ENCODE measurements at places on chromosomes 5 and 9. TPM values are rescaled to one million over a fixed set of nuclear protein-coding genes. Genes with fewer than 3 reads are reported as not detected.

- no peak for DNase-seq
Observed at GRCh38 chr5:93580063-93580926, 724 bp downstream of the NR2F1-AS1 start.

- DNase-seq: no peak
Observed at GRCh38 chr9:90854637-90855175, 53.1 kb downstream of the SYK start.

DNA sequence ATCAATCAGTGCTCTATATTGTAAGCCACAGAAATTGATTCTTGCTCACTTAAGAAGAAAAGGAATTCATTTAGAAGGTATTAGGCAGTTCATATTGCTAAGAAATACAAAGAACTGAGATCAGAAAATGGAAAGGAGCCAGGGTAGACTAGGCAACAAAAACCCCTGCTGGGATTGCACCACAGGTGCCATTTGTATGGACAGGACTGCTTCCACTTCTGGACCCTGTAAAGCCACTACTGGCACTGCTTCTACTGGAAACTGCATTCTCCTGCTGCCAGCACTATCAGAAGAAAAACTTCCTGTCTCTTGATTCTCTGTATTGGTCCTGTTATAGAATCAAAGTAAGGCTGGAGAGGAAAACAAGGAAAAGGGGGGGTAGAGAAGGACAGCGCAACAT lies 45.9 kb downstream of the CERT1 start:
- no peak for DNase-seq

DNA sequence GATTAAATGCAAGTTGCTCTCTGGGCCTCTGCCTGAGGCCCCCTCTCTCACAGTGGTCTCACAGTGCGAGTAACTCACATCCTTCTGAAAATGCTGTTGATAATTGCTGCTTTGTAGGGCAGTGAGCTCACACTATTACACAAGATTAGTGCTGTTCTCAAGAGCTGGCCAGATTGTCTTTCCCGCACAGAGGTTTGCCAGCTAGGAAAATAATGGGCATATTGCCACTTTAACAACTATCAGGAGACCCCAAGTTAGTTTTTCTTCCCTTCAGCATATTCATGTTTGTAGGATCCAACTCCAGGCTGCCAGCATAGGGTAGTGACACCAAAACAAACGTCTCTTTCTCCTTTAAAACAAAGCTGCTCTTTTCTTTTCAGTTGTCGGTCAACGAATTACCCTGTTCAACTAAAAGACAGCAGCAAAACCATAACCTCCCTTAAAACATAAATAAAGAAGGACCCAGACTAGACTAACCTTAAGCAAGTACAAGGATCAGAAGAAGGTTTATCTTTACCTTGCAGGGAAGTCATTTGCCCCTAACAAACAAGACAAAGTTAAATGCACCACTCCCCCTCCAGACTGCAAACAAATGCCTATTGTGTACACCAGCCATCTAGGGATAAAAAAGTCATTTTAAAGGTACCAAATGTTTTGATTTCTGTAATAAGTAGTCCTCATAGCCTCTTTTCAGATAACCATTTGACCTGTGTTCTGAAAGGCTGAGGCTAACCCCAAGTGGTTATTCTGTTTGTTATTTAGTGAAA lies 91.4 kb downstream of the VCAN start:
- DNase-seq: no peak

DNA sequence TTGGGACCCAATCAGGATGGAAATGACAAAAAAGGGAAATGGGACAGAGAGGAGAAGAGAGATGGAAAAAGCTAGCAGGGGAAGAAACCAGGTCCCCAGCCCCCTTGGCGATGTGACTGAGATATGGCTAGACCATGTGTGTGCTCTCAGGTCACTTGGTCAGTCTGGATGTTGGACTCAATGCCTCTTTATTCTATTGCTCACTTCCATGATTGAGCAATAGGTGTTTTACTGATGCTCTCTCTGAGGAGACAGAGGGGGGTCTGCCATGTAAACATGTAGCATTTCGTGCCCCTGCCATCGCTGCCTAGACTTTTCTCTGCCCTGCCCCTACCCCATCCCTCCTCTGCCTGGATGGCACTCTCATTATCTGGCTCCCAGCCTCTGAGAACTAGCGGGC lies 150.6 kb downstream of the DROSHA start:
- no peak for DNase-seq

- DNase-seq: no peak
Observed at GRCh38 chr5:17412760-17413671, 85.0 kb upstream of the TAF11L2 start.

- DNase-seq: peak; percentile 2
Observed at GRCh38 chr9:126156898-126157297, 169.7 kb upstream of the MVB12B start.

DNA sequence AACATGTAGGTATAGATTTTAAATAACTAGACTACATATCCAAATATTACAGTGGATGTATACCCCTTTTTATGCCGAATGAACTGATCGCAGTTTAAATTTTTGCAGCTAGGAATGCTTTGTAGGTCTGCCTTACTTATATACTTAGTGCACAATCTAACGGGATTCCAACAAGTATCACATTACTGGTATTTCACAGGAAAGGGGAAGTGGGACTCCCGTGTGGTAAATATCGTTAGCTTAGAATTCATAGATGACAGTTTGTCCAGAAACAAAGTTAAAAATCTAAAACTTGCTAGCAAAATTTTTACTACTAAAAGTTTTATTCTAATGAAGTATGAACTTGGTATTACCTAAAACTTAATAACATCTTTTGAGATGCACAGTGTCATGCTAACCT lies 193.5 kb upstream of the TLX3 start:
- no peak for DNase-seq

The KIF24 gene
- total RNA-seq: 0.17 TPM

The BTNL3 gene
- total RNA-seq: not detected

- DNase-seq: no peak
Observed at GRCh38 chr5:133977858-133978257, 9.4 kb upstream of the C5orf15 start.

The RMI1 gene
- total RNA-seq: 5.4 TPM

The KIF20A gene
- 32.3 TPM for total RNA-seq

DNA sequence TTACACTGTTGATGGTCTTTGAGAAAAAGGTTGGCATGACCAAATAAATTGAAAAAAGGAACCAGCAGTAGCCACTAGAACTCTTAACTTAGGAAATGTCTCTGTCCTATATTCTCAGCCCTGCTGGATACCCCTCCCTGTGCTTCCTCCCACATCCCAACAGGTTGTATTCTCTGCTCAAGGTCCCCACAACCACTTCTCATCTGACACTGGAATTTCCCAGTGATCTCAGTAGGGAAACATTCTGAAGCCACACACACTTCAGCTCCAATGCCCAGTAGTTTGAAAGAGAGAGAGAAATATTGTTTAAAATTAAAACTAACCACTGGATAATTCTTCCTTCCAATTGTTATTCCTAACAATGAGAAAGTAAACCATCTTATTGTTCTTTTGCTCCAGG lies 30.0 kb upstream of the NREP start:
- no peak for DNase-seq

- DNase-seq: no peak
Observed at GRCh38 chr5:108379722-108380530, 2.0 kb downstream of the FBXL17 start.

GRCh38 chr9:108382310-108382709 lies 473.5 kb downstream of the ACTL7B start:
- no peak for DNase-seq

The SLC45A2 gene
- total RNA-seq: not detected

The MIGA2 gene
- 42.6 TPM for total RNA-seq

DNA sequence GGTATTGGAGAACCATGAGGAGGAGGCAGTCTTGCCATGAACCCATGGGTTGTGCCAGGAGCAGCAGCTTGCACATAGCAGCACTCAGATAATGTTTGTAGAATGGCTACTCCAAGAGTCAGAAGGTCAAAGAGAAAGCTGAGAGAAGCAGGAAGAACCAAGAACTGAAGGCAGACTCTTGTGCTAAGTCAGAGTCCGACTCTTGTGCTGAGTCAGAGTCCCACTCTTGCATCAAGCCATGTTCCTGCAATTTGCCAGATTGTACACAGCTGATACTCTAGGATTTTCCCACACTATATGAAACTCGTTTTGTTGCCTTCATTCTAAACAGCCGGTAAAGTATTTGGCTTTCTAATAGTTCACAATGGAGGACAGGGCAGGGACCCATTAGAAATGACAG lies 26.2 kb upstream of the HSPA9 start:
- no peak for DNase-seq

The IL13 gene
- total RNA-seq: not detected

The CAVIN4 gene
- total RNA-seq: 0.08 TPM

The PCDHGC5 gene
- 1.1 TPM for total RNA-seq

The NR5A1 gene
- total RNA-seq: not detected

GRCh38 chr9:17624571-17624970 lies 45.7 kb downstream of the SH3GL2 start:
- no peak for DNase-seq

DNA sequence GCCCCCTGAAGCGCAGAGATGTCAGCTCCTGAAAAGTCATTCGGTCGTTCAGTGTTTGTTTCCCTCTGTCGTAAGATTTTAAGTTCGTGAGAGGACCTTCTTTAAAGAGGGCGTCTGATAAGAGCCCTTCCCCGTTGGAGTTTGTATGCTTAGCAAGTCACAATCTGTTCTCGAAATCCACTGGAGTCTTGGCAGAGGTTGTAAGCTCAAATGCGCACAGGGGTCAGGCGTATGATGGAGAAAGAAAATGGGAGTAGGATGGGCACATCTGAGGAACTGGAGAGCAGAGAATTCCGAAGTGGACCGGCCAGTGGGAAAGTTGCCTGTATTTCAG lies 710 bp downstream of the HSD17B4 start:
- DNase-seq: no peak

DNA sequence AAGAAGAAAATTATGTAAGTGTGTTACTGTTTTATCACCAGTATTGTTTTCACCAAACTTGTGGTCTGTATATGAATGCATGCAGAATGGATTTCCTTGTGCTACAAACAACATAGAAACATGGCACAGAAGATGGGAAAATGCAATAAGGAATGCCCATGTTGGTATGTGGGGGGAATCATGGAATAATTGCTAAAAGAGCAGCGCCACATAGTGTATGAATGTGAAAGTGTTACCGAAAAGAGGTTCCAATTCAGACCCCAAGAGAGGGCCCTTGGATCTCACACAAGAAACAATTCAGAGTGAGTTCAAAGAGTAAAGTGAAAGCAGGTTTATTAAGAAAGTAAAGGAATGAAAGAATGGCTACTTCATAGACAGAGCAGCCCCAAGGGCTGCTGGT lies 26.4 kb upstream of the TYRP1 start:
- DNase-seq: no peak

The ROR2 gene
- total RNA-seq: 0.84 TPM

DNA sequence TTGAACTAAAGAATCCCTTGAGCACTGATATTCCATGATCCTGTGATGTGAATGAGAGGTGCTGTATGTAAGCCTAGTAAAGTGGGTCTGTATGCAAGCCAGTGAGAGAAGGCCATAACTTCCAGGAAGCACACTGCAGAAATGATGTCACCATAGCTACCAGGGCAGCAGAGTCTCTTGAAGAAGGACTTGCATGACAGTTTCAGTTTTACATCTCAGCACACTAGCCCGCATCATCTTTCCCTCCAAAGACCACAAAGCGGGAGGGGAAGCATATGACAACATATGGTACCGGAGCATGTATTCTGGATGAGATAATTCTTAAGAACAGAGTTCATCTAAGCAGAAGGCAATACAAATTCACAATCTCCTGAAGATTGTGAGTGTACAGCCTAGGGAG lies 37.6 kb upstream of the MAST4 start:
- DNase-seq: no peak

DNA sequence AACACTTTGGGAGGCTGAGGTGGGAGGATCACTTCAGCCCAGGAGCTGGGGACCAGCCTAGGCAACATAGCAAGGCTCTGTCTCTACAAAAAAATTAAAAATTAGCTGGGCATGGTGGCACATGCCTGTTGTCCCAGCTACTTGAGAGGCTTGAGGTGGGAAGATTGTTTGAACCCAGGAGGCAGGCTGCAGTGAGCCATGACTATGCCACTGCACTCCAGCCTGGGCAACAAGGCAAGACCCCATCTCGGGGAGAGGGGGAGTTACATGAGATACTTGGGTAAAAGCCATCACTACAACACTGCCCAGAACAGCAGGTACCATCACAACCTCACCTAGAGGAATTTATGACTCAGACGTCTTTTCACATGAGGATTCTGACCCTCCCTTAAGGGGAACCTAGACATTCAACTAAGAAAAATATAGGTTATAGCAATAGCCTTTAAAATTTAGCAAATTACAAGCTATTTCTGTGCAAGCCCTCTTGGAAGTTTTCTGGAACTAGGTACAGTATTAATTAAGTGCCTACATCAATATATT lies 143.5 kb downstream of the NFIB start:
- DNase-seq: no peak

GRCh38 chr9:122213589-122214413 lies 15.0 kb downstream of the LHX6 start:
- DNase-seq: peak; percentile 80

The LHX6 gene
- 0.05 TPM for total RNA-seq

DNA sequence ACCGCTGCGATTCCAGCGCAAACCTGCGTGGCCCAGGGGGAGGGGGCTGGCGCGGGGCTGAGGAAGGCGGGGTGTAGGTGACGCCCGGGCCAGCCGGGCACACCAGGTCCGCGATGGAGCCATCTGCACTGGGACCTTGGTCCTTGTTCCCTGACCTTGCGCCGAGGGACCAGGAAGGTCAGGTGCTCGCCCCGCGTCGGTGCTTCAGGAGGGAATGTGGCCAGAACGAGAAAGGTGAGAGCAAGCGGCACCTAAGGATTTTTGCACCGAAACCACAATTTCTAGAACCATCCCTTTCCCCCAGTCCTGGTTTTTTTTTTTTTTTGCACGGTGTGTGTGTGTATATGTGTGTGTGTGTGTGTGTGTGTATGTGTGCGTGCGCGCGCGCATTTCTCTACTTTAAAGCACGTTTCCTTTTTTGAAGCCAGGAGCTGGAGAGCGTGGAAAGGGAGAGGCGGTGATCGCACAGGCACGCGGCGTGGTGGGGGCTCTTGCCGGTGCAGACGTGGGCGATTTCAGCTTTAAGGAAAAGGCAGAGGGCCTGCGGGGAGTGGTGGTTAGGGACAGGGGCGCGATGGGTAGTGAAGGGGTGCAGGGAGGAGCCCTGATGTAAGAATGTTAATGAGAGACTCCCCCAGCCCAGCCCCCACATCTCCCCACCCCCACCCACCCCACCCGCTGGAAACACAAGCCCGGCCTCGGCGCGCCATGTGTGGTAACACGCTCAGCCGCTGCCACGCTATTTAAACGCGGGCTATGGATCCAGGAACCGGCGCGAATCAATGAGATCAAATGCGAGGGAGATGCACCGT lies at the start of gene NPR3:
Gene NPR3 (plus strand): TSS at position 772 of the 812 bp plus-strand sequence. CDS start 456 bp downstream, outside the sequence.
- DNase-seq: peak; percentile 44

DNA sequence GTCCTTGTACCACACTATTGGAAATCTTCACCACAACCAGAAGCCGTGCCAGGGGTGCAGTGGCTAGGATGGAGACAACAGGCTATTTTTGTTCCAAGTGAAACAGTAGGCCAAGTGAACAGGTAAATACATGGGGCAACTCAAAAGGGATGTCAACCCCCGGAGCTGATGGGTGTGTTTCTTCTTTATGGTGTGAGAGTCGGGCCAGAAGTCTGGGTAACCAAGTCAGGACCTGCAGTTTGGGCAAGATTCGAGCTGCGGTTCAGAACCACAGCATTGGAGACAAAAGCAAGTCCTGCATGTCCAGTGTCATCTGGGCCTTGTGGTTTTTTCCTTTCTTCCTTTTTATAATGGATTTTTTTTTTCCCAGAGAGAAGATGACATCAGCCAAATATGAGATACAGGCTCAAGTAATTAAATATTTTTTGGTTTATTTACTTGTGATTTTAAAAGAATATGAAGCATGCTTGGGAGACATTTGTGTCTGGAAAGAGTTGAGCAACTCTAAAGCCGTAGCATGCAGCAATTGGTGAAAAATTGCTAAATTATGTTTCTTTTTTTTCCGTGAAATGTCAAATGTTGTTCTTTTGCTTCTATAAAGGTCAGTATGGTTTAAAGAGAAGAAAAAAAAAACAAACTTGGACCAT lies 261.6 kb downstream of the ARRDC3 start:
- DNase-seq: no peak

All from liver (tissue), 10 donors.